ENCODE measurements at places on chromosomes 2 and 18. TPM values are rescaled to one million over a fixed set of nuclear protein-coding genes. Genes with fewer than 3 reads are reported as not detected.

ANKRD30B gene
- polyA plus RNA-seq = 0.05 TPM

DNA sequence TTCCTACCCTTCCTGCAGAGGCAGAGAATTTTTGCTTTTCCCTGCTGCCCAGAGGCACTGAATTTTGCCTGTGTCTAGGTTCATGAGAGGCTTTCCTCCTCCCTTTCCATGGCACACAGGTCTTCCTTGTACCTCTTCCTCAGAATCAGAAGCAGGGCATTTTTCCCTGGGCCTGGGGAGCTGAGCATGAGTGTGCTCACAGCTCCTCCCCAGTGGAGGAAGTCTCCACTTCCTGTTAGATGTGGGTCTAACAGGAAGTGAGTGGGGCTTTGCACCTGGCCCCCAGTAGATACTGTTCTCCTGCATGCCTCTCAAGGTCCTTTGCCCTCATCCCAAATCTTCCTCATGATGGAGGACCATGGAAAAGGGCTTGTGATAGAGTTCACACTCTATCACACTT is 297.2 kb upstream of the FIGN start:
- DNase-seq = no peak

DNA sequence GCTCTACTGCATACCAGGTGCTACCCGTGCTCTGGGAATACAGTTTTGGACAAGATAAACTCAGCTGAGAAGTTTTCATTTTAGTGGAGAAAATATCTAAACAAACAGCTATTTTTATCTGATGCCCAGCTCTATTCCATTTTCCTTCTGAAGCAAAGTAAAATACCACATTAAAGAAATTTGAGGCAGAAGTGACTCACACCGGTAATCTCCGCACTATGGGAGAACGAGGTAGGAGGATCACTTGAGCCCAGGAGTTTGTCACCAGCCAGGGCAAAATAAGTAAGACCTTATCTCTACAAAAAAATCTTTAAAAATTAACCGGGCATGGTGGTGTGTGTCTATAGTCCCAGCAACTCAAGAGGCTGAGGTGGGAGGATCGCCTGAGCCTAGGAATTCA is 416.2 kb upstream of the LYPD1 start:
- DNase-seq = no peak

GRCh38 chr2:17101596-17101995 is 416.6 kb downstream of the RAD51AP2 start:
- DNase-seq = no peak

- no peak for DNase-seq
These were observed 71.2 kb downstream of the PLB1 start for GRCh38 chr2:28567061-28567471.

EFHD1 gene
- polyA plus RNA-seq = 60.0 TPM

CNGA3 gene
- polyA plus RNA-seq = not detected

DNA sequence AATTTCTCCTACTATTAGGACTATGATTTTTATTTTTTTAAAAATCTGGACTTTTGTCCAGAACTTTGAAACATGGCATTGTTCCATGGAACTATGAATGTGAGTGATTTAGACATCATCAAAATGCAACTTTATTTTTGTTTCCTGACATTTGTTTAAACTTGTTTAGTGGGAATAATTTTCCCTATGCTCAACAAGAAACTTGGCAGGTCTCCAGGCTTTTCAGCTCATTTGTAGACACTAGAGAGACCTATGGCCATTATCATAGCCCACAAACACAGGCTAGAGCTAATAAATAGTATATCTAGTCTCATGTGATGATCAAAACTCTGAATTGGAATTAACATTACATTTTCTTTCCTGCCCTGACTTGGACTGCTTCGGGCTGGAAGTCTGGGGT is 145.1 kb upstream of the CELF4 start:
- DNase-seq = no peak

GRCh38 chr2:29219374-29219773 is 104.2 kb downstream of the CLIP4 start:
- no peak for DNase-seq

CTNNA2 gene
- not detected for polyA plus RNA-seq

DNA sequence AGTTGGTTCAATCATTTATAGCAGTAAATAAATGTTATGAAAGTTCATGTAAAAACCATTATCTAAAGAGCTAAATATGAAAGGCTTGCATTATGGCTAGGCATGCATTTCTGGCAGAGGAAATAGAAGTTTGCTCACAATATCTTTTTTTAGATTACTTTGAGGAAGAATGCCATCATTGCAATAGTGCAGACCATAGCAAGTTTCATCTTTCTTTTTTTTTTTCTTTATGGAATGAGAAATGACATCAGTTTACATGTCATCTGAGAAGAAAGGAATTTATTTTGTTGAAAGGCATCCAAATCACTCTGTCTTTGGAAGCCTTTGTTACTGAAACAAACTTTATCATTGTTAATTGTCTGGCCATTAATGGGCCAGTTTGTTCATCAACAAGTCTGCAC is 74.5 kb upstream of the NCKAP5 start:
- DNase-seq = no peak

DNA sequence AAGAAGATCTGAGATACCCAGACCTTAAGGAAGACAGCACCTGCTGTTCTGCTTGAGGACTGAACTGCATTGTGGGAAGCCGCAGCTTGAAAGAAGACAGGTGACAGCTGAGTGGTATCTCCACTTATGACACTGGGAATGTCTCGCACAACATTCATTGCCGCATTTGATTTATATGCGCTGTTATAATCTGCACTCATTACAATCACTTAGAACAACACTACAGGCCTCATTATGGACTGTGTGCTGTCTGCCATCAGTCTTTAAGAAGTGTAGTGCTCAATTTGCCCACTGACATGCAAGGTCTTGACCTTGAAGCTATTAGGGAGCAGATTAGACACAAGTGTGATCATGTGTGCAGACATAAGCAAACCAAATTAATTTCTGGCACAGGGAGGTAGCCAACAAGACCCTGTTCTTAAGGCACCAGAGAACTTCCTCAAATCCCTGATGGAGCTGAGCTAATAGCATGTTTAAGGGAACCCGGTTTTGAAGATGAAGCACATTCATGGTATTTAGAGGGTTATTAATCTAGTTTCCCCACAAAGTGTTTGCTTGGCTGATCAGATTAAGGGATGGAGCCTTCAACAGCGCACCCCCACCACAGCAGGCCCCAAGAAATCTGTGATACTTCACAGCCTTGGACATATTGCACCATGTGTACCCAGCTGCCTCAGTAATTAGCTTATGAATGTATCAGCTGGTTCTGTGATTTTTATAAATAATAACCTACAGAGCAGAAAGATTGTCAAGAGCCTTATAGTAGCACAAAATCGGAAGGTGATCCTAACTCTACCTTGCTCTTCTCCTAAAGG is 146.8 kb downstream of the SATB2 start:
- no peak for DNase-seq

TFCP2L1 gene
- 0.05 TPM for polyA plus RNA-seq

GRCh38 chr2:126476691-126477090 is 179.3 kb upstream of the GYPC start:
- no peak for DNase-seq

- no peak for DNase-seq
These were observed 62.6 kb upstream of the PAX8 start for GRCh38 chr2:113341191-113341869.

GRCh38 chr2:197838579-197838978 is 34.2 kb downstream of the PLCL1 start:
- DNase-seq = no peak

DNA sequence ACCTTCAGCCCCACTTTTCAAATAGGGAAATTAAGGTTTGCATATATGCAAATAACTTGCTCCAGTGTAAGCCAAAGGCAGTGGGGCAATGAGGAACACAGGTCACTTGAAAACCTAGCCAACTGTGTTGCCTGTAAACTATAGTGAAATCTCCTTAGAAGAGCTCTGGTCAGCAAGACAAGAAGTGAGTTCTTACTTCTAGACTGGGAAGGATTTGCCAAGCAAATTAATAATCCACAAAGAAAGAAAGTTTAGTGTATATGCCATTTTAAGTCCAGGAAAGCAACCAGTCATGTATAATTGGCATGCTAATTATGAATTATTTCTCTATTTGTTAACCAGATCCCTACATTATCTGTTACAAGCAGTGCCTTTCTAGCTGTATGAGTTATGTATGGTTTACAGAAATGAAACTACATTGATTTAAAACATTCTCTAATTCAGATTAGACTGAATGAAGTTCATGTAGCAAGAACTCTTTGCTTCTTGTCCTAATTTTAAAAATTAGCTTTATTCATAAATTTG is 129.9 kb downstream of the MTX2 start:
- no peak for DNase-seq

- no peak for DNase-seq
These were observed 198.0 kb downstream of the CDH20 start for GRCh38 chr18:61531182-61531581.

GRCh38 chr18:48668466-48669179 is 129.8 kb downstream of the CTIF start:
- DNase-seq = no peak

NYAP2 gene
- not detected for polyA plus RNA-seq

DNA sequence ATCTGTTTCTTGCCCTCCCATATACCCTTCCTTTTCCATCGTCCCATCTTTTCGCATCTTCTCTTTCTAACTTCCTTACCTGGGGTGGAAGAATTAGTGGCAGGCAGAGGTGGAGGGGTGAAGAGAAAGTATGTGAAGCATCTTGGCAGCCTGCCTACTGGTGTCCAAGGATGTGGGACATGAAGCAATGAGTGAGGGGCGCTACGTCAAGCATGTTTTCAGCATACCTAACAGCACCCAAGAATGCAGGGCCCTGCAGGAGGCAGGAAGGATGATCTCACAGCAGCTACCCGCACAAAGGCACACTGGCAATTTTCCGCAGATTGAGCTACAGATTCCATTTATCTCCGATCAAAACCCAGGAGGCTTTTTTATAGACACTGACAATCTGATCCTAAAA is 42.2 kb downstream of the METTL4 start:
- no peak for DNase-seq

- DNase-seq = no peak
These were observed 97.3 kb downstream of the ACAA2 start for GRCh38 chr18:49716035-49716434.

- DNase-seq = no peak
These were observed 27.9 kb downstream of the PIEZO2 start for GRCh38 chr18:11121443-11121849.

GRCh38 chr2:7740114-7740513 is 822.9 kb downstream of the RNF144A start:
- DNase-seq = no peak

DNA sequence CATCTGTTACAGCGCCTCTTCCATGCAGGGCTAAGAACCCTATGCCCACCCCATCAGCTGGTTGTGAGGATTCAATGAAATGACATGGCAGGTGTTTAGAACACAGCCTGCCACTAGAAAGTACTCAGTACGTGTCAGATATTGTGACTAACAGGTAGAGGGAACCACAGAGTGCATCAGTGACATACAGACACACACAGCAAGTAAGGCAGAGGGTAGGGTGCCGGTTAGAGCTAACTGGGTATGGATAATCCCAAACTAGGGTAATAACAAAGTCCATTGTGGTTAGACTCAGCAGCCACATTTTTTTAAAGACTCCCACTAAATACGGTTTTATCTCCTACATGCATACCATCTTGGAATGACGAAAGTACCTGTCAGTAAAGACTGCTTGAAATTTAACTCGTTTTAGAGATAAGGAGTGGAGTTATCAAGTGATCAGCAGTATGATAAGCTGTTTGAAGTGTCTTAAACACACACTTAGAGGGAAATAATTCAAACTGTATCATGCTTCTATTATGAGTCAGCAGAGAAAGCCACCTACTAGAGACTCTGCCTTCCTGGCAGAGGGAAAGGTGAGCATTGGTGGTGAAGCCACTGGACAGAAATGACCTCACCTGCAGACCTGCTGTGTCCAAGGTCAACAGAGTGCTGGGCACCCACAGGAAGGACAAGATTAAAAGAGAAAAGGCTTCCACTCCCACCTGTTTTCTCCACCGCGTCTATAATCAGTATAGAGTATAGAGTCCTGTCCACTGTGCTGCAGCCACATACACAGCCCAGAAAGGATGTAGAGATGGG is 20.6 kb downstream of the MPPE1 start:
- no peak for DNase-seq

FSHR gene
- not detected for polyA plus RNA-seq

DNA sequence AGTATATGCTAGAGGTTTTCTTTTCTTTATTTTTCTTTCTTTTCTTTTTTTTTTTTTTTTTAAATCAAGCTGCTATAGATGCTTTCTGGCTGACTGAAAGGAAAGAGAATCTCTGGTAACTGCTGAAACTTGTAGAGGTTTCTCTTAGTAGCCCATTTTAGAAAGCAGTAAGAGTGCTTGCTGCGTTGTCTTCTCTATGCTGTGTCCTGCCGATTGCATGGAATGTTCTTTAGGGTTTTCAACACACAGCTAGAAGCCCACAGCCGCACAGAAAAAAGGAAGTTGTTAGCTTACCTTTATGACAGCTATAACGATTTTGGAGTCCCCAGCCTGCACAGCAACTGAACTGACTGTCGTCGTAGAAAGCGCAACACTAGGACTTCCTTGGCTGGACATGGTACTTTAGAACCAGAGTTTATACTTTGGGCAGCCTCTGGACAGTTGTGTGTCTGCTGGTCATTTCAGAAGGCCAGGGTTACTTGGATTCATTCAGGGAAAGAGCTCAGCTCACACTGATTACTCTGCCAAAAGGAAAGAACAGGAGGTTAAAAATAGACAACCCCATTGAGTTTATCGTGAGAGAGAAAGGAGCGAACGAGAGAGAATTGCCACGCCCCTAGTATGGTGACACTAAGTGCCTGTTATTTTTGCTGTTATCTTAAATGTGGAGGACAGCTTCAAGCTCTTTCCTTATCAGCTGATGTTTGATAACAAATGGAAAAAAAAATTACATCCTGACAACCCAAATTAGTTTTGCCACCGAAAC is at the start of gene CCDC141:
Gene CCDC141 (minus strand): TSS at position 592 of the 766 bp plus-strand sequence. CDS start 196 bp downstream, at position 396.
- DNase-seq = no peak

DNA sequence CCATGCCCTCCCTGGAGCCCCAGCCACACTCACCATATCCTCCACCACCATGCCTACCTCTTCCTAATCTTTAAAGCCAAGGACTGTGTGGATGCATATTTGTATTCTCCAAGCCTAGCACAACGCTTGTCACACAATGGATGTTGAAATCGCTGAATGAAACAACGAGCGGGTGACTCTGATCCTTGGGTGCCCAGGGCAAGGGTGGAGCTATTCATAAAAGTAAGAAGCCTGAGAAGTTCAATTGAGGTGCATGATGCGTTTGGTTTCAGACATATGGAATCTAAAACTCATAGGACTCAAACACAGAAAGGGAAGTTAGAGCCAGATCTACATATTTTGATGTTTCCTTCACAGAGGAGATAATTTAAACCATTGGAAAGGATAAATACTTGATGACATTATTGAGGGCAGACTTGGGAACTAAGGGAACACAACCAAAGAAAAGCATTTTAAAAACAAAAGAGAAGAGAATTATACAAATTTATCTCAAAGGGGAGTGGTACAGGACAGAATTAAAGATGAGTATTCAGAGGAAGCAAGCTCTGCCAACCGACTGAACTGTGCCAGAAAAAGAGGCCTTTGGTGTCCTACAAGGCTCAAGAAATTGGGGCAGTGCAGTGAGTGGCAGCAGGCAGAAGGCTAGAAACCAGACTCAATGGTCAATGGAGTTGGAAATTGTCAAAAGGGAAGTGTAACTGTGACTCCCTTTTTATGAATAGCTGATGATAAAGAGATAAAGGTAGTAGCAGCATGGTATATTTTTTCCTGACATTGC is 200.6 kb upstream of the NCKAP5 start:
- DNase-seq = no peak
